MM.1S (cell line): ENCODE measurements at places on chromosomes 16 and 17.
A peak's percentile ranks its signal among the peaks of the same experiment; 100 is the strongest.

GRCh38 chr17:42284024-42284369, 4.3 kb upstream of the STAT5A start:
- no peak for DNase-seq
- no peak overlapping the region for H3K27ac ChIP-seq
- H3K4me1 ChIP-seq, result no peaks in the 10 kb centered on the region
- peaks cover 13% of the 10 kb centered on the region for H3K27me3 ChIP-seq
- no peaks in the 10 kb centered on the region for H3K36me3 ChIP-seq

DNA sequence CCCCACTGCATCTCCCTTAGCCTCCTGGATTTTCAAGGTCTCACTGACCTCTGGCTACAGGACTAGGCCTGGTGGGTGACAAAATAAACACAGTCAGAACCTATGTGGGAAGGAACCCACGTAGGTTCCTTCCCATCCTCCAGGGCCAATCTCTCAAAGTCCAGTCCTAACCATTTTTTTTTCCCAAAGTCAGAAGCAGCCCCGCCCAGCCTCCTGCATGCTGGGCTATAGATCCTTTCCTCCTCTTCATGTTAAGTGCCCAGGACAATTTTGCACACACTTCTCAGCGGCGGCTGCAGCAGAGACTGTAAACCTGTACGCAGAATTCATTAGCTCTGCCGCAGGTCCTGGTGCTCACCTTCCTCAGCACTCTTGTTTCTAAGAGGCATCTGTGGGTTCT, 285.8 kb downstream of the NPIPA8 start:
- no peaks in the 10 kb centered on the region for H3K4me1 ChIP-seq
- H3K27me3 ChIP-seq, result no peaks in the 10 kb centered on the region
- H3K36me3 ChIP-seq, result no peaks in the 10 kb centered on the region
- no peak overlapping the region for H3K4me3 ChIP-seq
- no peak for DNase-seq
- no peak overlapping the region for H3K27ac ChIP-seq

GRCh38 chr17:41710472-41711090, 1.6 kb upstream of the GAST start:
- H3K4me3 ChIP-seq, result no peak overlapping the region
- no peak for DNase-seq
- no peak overlapping the region for H3K27ac ChIP-seq

DNA sequence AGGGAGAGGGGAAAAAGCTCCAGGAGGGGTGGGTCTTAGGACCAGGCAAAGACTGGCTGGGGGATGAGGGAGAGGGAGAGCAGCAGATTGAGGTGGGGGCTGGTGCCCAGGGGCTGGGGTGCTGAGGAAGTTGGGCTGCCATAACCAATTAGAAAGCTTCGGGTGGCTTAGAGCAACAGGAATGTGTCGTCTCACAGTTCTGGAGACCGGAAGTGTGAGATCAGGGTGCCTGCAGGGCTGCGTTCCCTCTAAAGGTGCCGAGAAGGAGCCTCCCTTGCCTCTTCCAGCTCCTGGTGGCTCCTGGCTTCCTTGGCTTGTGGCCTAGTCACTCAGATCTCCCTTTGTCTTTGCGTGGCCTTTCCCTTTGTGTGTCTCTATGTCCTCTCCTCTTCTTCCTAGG, 2.2 kb downstream of the IL34 start:
- H3K27ac ChIP-seq, result no peak overlapping the region
- H3K4me1 ChIP-seq, result no peaks in the 10 kb centered on the region
- H3K27me3 ChIP-seq, result no peaks in the 10 kb centered on the region
- no peak overlapping the region for H3K4me3 ChIP-seq
- no peak for DNase-seq
- no peaks in the 10 kb centered on the region for H3K36me3 ChIP-seq

DNA sequence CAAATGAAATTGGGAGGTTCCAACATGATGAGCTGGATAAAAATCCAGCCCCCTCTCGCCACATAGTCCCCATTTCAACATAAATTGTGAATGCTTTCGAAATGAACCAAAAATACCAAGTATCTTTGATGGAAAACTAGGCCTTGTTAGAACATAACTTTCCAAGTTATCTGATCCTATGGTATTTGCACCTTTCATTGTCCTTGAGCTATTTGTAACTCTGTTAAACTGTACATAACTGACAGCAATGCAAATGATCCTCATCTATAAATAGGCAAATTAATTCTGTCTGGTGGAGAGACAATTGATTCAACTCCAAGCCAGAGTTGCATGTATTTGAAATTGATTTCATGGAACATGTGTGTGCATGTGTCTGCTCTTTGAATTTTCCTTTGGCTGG, 18.2 kb downstream of the CMTM4 start:
- DNase-seq, result no peak
- no peak overlapping the region for H3K4me3 ChIP-seq
- H3K4me1 ChIP-seq, result no peaks in the 10 kb centered on the region
- no peaks in the 10 kb centered on the region for H3K27me3 ChIP-seq
- H3K27ac ChIP-seq, result no peak overlapping the region

GRCh38 chr16:67028167-67028695, 718 bp upstream of the CBFB start:
- H3K4me1 ChIP-seq, result peaks cover 12% of the 10 kb centered on the region
- peaks cover 5% of the 10 kb centered on the region; the same call in 1 of the 2 replicates for H3K36me3 ChIP-seq
- DNase-seq, result no peak
- peak overlapping the region; percentile 72 for H3K27ac ChIP-seq
- peak overlapping the region; percentile 61 for H3K4me3 ChIP-seq

- H3K27ac ChIP-seq, result no peak overlapping the region
- H3K4me1 ChIP-seq, result no peaks in the 10 kb centered on the region
- no peak for DNase-seq
- no peaks in the 10 kb centered on the region for H3K27me3 ChIP-seq
- H3K4me3 ChIP-seq, result no peak overlapping the region
- H3K36me3 ChIP-seq, result no peaks in the 10 kb centered on the region
These were observed 3.8 kb downstream of the COTL1 start for GRCh38 chr16:84614073-84614459.

DNA sequence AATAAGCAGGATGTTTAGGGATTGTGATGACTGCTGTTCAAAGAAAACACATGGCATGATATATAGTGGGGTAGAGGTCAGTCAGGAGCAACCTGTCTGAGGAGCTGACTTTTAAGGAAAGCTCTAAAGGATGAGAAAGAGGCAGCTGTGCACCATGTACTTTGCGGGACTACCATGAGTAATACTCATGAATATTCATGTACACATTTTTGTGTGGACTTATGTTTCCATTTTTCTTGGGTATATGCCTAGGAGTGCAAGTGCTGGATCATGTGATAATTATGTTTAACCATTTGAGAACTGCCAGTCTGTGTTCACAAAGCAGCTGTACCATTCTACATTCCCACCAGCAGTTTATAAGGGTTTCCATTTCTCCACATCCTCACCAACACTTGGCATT, 35.8 kb downstream of the BEAN1 start:
- H3K4me1 ChIP-seq, result no peaks in the 10 kb centered on the region
- no peak for DNase-seq
- no peak overlapping the region for H3K4me3 ChIP-seq
- H3K36me3 ChIP-seq, result no peaks in the 10 kb centered on the region

- H3K27me3 ChIP-seq, result no peaks in the 10 kb centered on the region
- 0 out of 2 replicates have a peak, but pooled peaks cover 4% of the 10 kb centered on the region for H3K4me1 ChIP-seq
These were observed 64.5 kb downstream of the RAI1 start for GRCh38 chr17:17745476-17746455.

- DNase-seq, result no peak
- H3K4me1 ChIP-seq, result no peaks in the 10 kb centered on the region
- H3K27ac ChIP-seq, result no peak overlapping the region
- no peak overlapping the region for H3K4me3 ChIP-seq
These were observed 25.5 kb downstream of the ADAMTS18 start for GRCh38 chr16:77409311-77409710.

GRCh38 chr17:45666046-45666600, 118.0 kb upstream of the CRHR1 start:
- no peak overlapping the region for H3K4me3 ChIP-seq
- no peak for DNase-seq
- no peak overlapping the region for H3K27ac ChIP-seq

DNA sequence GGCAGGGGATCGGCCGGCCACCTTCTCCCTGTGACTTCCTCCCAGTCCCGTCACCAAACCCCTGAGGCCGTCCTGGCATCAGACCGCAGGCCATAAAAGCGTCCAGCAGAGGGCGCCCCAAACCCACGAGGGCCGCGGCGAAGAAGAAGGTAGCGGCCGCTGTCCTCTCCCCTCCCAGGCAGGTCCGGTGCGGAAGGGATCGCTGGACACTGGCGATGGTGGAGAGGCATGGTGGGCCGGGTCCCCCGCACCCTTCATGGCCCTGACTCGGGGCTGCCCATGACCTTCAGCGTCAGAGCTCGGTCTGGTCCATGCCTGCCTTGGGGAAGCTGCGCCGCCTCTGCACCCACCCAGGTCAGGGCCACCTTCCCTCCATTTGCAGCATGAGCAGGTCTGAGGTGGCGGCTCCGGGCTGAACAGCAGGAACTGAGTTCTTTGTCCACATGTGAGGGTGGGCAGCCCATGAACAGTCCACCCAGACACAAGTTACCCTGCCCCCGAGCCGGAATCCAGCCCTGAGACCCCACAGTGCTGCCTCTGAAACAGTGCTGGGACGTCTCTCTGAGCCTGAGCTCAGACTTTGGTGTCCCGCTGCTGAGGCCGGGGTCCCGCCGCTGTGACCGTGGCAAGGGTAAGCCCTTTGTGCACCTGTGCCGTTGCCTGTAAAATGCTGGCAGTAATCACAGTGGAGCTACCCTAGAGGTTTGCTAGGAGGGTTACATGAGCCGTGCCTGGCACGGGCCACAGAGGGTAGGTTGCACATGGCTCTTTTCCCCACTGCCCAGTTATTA, 40.8 kb upstream of the CMIP start:
- peak; percentile 57 for DNase-seq
- H3K4me3 ChIP-seq, result no peak overlapping the region; the same call in 1 of the 2 replicates
- H3K27ac ChIP-seq, result no peak overlapping the region
- no peaks in the 10 kb centered on the region for H3K4me1 ChIP-seq

GRCh38 chr17:59332749-59333377, 1.4 kb downstream of the YPEL2 start:
- H3K27ac ChIP-seq, result no peak overlapping the region
- no peak for DNase-seq

DNA sequence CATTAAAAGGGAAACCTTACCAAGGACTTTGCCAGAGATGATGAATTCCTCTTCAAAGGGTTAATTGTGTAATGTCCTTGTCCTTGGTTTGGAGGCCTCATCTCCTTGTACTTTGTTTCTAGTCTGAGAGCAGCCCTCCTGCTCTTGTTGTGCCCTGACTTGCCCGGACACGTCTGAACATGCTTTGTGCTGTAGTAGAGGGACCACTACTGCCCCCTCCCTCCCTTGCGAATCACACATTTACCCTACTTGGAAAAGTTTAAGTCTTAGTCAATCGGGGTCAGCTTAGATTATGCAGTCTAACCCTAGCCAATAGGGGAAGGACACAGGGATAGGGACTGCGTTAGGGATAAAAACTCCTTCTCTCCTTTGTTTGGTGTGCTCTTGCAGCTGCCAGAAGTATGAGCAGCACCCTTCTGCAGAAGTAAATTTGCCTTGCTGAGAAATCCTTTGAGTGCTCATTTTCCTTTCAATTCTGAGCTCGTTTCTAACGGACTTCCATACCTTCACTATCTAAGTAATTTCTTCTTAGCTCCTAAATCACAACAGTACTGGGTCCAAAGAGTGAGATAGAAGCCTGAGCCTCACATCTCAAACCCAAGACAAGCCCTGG, 26.4 kb upstream of the CLEC3A start:
- H3K27ac ChIP-seq, result no peak overlapping the region
- no peaks in the 10 kb centered on the region for H3K27me3 ChIP-seq
- no peaks in the 10 kb centered on the region for H3K36me3 ChIP-seq
- no peak for DNase-seq
- no peaks in the 10 kb centered on the region for H3K4me1 ChIP-seq

- no peak overlapping the region for H3K4me3 ChIP-seq
- H3K27me3 ChIP-seq, result peaks cover 73% of the 10 kb centered on the region
- H3K27ac ChIP-seq, result no peak overlapping the region
- no peak for DNase-seq
These were observed 12.0 kb downstream of the FOXN1 start for GRCh38 chr17:28518132-28518531.

DNA sequence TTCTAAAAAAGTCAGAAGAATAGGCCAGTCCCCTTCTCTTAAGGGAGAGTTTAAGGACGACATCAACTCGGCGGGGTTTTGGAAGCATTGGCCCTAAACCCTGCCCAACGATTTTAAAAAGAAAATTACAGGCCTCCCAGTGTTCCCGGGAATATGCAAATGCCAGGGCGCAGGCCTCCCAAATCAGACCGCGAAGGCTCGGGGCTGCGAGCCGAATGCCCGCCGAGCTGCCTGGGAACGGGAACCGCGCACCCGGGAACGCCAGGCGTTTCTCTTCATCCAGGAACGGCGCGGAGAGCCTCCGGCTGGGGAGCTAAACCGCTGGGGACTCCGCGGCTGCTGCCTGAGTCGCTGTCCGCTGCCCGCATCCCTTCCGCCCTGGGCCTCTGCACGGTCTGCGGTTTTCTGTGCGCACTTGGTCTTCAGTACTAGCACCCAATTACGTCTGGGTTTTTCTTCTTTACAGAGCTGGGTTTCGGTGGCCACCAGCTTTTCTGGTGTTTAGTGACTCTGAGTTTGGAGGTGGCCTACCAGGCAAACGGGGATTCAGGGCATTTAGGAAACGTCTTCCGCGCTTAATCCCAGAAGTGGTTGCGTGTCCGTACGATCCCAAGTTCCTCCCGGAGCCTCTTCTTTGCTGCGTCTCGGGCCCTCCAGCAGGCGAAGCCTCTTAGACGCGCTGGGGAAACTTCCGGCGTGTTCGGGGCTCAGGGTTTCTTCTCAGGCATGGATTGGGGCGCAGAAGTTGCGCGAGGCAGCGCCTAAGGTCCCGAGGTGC, 5.7 kb downstream of the IRX5 start:
- no peak overlapping the region for H3K4me3 ChIP-seq
- H3K27me3 ChIP-seq, result no peaks in the 10 kb centered on the region
- H3K27ac ChIP-seq, result no peak overlapping the region
- H3K36me3 ChIP-seq, result no peaks in the 10 kb centered on the region

- H3K36me3 ChIP-seq, result no peaks in the 10 kb centered on the region
- no peak overlapping the region for H3K27ac ChIP-seq
- peaks cover 75% of the 10 kb centered on the region for H3K27me3 ChIP-seq
- no peak for DNase-seq
- H3K4me1 ChIP-seq, result no peaks in the 10 kb centered on the region
These were observed 25.9 kb upstream of the PVALEF start for GRCh38 chr17:81139428-81139827.

DNA sequence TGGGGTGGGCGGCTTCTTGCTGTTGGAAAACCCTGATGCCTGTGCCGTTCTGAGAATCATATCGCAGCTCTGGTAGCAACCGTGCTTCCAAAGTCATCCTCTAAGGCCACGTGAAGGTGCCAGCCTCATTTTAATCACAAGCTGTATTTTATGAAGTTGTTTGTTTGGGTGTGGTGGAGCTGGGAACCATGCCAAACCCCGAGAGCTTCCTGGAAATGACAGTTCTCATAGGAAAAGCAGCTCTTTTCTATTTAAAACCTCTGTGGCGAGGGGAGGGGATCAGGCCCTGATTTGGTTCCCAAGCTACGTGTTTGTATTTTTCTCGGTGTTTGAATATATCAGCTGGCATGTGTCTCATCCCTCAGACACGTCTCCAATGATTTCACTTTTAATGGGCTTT, 21.7 kb downstream of the KNOP1 start:
- H3K27ac ChIP-seq, result no peak overlapping the region
- no peaks in the 10 kb centered on the region for H3K4me1 ChIP-seq
- H3K4me3 ChIP-seq, result no peak overlapping the region
